LNCaP clone FGC (cell line): ENCODE measurements at places on chromosomes 6 and 20.
A peak's percentile ranks its signal among the peaks of the same experiment; 100 is the strongest.

DNA sequence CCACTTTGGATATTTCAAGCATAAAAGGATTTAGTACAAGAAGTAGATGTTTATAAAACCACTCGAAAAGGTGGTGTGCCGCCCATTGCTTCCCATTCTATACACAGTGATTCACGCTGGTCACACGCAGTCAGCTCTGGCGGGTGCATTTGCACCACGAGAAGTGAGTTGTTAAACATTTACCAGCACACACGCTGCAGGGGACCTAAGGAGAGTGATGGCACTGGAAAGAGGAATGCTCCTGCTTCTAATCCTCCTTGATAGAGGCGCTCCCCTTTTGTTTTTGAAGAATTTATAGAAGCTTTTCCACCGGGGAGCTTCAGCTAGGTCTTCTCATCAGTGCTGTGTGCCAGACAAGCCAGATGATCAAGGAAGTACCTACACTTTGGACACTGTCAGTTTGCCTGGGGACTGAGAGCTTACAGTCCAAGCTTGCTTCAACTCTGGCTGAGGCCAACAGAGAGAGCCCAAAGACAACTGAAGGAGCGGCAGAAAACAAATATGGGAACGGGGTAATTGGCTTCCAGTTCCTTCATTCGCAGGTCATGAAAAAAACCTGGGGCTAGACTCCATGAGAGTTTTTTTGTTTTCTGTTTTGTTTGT lies 31.2 kb downstream of the MUC22 start:
- DNase-seq = no peak

DNA sequence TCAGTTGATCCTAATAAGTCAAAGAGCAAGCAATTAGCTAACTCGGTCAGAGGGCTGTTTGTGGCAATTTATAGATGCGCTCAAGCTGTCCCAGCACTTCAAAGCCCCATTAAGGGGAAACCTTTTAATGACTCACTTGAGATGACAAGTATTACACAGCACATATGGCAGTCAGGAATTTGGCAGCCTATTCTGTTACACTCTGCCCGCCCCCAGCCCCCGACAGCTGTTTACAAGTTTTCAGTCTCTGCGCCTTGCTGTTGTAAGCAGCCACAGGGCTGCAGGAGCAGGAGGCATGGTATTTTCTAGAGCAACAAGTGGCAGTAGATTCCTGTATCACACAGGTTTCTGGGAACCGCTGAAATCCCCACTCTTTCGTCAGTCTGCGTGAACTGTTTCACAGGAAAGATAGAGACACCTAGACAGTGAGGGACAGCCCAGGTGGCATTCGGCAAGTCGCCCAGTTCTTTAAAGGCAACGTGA lies 263.0 kb downstream of the FOXC1 start:
- DNase-seq = no peak

DNA sequence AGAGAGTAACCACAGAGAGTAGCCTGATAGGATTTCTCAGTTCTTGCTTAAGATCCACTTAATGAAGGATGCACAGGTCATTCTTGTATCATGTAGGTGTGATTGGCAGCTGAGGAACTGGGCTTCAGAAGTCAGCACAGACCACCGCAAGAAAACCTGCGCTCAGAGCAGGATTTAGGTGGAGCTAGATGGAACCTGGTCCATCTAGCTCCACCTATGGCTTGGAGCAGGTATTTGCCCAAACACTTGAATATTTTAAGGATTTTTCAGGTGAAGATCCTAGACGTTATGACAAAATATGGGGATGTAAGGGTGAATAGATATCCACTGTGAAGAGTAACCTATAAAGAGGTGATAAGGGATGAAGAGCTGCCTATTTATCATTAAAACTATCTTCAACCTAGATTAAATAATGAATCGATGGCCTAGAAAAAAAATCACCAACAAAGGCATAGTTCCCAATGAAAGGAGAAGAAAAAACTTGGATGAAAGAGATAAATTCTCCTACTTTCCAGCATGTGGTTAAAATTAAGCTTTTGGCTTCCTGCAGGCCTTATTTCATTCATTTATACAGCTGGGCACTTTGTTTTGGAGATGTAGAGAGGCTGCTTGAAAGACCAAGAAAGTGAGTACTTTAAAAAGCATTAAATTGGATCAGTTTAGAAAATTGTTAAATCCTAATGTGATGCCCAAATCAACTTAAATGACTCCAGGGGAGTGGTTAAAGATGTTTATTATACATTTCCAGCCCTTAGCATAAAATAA lies 778.4 kb upstream of the GJE1 start:
- no peak for DNase-seq

DNA sequence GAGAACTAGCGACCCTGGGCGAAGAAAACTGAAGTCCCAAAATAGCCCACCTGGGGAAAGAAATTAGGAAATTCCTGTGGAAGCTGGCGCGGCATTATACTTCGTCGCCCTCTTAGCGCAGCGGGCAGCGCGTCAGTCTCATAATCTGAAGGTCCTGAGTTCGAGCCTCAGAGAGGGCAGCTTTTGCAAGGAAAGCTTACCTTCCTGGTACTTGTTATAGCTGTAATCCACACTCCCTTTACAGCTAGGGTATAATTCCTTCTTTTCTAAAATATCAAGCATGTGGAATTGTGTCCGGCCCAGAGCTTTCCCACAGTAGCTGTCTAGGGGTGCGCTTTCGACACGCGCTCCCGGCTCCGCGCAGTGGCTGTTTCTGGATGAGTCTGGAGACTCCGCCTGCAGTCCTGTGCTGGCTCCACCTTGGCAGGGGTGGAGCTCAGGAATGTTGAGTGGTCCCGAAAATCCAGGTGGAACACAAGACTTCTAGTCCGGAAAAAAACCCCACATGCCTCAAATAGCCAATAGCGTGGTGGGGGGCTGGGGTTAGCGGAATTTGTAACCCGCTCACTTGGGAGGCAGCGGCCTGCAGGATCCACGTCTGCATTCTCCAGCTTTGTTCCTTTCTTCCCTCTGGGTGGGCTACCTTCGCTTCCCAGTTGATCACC lies 83.7 kb upstream of the ZNF322 start:
- DNase-seq = no peak

DNA sequence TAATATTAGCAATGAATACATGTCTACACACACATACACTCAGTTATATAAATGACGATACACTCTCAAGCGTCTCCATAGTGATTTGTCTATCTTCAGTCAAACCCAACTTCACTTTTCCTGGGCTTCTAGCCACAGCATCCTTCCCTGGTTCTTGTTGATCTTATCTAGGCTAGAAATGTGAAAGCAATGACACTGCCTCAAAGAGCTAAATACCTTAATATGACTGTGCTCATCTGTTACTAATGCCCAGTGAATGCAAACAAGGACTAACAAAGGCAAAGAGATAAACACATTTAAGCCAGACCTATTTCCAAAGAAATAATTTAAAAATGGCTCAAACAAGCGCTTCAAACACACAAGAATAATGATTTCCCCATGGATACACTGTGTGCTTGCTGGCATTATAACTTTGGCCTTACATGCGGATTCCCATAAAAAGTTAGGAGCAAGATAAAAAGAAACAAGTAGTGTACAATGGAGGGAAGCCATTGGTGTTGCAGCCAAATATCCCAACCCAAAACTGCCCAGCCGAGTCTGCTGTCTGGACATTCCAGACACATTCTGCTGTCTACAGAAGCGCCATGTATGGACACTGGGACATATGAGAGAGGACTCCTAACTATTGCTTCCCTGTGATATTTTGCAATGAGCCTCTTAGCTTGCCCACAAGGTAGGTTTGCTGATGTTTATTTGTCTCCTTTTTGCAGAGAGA lies 19.5 kb upstream of the DAAM2 start:
- peak; percentile 4 for DNase-seq

DNA sequence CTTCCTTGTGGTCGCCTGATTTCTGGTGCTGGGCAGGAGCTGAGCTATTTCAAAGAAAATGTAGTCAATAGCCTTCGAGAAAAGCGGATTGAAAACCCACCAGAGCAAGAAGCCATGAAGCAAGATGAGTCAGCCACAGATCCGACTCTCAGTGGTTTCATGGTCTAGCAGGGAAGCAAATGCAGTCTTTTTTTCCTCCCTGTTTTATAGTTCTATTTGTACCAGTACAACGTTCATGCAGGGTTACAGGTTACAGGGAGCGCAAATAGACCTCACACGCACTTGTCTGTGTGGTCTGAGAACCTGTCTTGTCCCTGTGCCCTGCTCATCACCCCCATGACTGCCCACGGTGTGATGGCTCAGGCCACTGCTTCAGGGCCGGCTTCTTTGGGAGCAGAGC lies 309.8 kb upstream of the SUPT3H start:
- no peak for DNase-seq

GRCh38 chr6:168106633-168107005 lies 27.6 kb upstream of the FRMD1 start:
- no peak for DNase-seq

GRCh38 chr6:126176282-126176681 lies 163.6 kb upstream of the CENPW start:
- DNase-seq = no peak

DNA sequence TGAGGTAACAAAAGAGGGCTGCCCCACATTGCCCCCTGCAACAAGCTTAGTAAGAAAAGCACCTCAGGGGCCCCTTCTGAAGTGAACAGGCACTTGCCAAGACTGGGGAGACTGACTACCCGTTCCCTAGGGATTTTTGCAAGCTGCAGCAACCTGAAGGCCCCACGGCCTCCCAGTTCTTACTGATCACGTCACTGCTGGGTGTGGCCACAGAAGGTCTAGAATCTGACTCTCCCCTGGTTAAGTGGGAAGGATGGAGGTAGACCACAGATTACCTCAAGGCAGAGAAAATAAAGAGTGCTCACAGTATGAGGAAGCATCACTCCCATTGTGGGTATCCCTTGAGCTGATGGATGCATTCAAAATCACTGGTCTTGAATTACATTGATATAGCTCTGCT lies 201.5 kb upstream of the KCNQ5 start:
- no peak for DNase-seq

GRCh38 chr6:56657354-56657753 lies 14.7 kb upstream of the DST start:
- no peak for DNase-seq

GRCh38 chr6:37840143-37840939 lies 20.8 kb downstream of the ZFAND3 start:
- DNase-seq = no peak

GRCh38 chr6:47246551-47246950 lies 63.2 kb downstream of the TNFRSF21 start:
- no peak for DNase-seq

DNA sequence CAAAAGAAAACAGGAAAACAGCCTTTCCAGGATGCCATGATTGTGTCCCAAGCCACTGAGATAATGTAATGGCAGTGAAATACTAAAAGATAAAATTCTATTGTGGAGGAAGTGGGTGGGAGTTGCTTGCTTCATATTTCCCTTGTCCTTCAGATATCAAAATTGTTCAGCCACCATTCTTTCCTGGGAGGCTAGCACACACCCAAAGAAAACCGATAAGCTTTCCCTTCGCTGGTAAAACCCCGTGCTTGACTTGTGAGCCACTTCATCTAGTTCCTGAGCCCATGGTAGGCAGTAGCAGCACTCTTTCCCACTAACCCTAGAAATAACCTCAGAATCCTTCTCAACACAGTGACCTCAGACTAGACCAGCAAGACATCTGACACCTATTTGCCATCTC lies 357.4 kb upstream of the PLCB4 start:
- DNase-seq = no peak

DNA sequence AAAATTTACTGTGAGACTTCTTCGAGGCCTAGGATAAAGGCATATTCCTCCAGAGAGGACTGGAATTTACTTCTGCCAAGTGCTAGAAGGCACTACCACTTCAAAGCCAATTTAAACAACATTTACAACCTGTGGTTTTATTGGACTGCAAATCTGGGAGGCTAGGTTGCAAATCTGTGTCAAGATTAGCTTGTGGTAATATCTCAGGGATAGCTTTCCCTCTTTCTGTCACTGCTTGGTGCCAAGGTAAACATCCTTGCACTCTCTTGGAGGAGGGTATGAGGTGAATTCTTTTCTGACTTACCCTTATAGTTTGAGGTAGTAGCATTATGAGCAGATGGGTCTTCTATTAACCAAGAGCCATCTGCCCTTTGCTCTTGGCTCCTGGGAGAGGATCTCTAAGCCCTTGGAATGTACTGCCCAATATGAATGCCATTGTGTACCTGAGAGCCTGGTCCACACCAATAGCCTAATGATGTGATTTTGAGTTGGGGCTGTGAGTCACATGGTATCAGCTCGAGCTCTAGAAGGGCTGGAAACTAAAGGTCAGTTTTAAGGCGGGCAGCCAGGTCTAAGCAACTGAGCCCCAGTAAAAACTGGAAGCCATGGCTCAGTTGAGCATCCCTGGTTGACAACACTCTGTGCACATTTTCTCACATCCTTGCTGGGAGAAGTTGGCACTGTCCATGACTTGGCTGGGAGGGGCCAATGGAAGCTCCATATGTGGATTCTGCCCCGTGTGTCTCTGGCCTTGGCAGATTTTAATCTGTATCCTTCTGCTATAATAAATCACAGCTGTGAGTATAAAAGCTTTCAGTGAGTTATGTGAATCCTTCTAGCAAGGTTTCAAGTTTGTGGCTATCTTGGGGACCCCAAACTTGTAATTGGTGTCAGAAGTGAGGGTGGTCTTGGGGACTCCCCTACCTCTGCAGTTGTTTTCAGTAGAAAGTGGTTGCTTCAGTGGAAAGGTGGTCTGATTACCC lies 188.1 kb downstream of the UBE3D start:
- DNase-seq = peak; percentile 99

DNA sequence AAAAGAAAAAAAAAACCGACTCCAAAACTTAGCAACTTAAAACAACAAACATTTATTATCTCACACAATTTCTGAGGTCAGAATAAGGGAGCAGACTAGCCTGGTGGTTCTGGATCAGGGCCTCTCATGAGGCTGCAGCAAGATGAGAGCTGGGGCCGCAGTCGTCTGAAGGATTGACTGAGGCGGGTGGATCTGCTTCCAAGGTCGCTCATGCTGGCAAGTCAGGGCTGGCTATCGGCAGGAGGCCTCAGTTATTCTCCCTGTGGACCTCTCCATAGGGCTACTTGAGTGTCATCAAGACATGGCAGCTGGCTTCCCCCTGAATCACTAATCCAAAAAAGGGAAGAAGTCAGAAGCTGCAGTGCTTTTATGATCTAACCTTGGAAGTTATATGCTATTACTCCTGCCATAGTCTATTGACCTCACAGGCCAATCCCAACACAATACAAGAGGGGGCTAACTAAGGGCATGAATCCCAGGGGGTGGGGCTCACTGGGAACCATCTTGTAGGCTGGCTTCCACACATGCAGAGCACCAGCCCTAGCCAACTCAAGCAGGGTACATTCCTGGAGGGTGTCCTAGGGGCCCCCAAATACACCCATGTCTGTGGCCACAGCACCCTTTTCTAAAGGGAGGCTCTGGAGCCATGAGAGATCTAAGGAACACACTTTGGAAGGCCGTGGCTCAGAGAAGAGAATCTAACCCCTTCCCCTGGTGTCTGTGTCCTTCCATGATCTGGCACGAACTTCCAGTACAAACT lies 11.3 kb downstream of the EBF4 start:
- DNase-seq = no peak

DNA sequence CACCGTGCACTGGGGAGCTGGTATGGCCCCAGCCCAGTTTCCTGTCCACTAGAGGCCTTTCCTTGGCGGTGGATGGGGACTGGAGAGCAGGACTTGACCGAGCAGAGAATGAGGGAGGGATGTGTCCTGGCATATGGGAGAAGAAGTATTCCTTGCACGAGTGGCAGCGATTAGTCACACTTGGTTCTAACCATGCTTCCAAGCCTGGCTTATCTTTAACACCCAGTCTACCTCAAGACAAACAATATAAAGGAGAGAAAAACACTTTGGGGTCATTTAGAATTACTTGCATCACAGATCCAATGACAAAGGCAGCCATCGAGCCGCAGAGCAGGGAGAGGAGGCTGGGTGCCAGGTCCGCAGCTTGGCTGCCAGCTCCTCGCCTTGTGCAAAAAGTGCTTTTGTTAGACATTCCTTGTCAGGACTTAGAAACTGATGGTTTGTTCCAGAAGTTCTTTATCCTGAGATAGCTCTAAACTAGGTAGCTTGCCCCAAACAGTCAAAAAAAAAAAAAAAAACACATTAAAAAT lies 214.9 kb upstream of the GMDS start:
- no peak for DNase-seq
